Thymus (tissue), 14 donors: ENCODE measurements at places on chromosomes 3 and 15. TPM values are rescaled to one million over a fixed set of nuclear protein-coding genes. Genes with fewer than 3 reads are reported as not detected.

The TERC gene
- polyA plus RNA-seq = not detected

The SEMA4B gene
- polyA plus RNA-seq = 32.8 TPM

The SCN11A gene
- polyA plus RNA-seq = 0.59 TPM

The FOXB1 gene
- 0.16 TPM for polyA plus RNA-seq

The ESYT3 gene
- 0.27 TPM for polyA plus RNA-seq

The ST8SIA2 gene
- polyA plus RNA-seq = 0.48 TPM

The SPINK8 gene
- 0.14 TPM for polyA plus RNA-seq

The CCK gene
- 9.0 TPM for polyA plus RNA-seq

The TBC1D23 gene
- polyA plus RNA-seq = 39.6 TPM

The ADAMTS9 gene
- polyA plus RNA-seq = 8.0 TPM

The ARL14 gene
- 4.8 TPM for polyA plus RNA-seq

The PARP9 gene
- polyA plus RNA-seq = 56.9 TPM

The HCLS1 gene
- 171 TPM for polyA plus RNA-seq

The BBS4 gene
- 20.7 TPM for polyA plus RNA-seq

The CGGBP1 gene
- polyA plus RNA-seq = 121 TPM

The RARB gene
- polyA plus RNA-seq = 0.89 TPM

The ZKSCAN7 gene
- 5.3 TPM for polyA plus RNA-seq

The PGBD4 gene
- polyA plus RNA-seq = 2.3 TPM

The C3orf33 gene
- 3.1 TPM for polyA plus RNA-seq

The CDCP1 gene
- polyA plus RNA-seq = 2.3 TPM

The GOLGA8N gene
- 13.8 TPM for polyA plus RNA-seq

The ETV5 gene
- 4.9 TPM for polyA plus RNA-seq

The MESP2 gene
- polyA plus RNA-seq = 0.16 TPM

The MINAR1 gene
- polyA plus RNA-seq = 0.37 TPM

The PRR20G gene
- 0.27 TPM for polyA plus RNA-seq

The UBAP1L gene
- 6.1 TPM for polyA plus RNA-seq

The XCR1 gene
- polyA plus RNA-seq = 5.7 TPM

The DNAJC17 gene
- polyA plus RNA-seq = 62.9 TPM

The HRG gene
- 0.02 TPM for polyA plus RNA-seq

The ERICH6 gene
- polyA plus RNA-seq = 0.02 TPM

The SLCO2A1 gene
- polyA plus RNA-seq = 3.9 TPM

The SLC9C1 gene
- polyA plus RNA-seq = 0.11 TPM

The LMAN1L gene
- polyA plus RNA-seq = 0.41 TPM

The SEMA6D gene
- polyA plus RNA-seq = 3.9 TPM

The KBTBD8 gene
- polyA plus RNA-seq = 2.9 TPM

The PDZRN3 gene
- 3.9 TPM for polyA plus RNA-seq

The SCAANT1 gene
- polyA plus RNA-seq = not detected

The ALDH1L1 gene
- 15.6 TPM for polyA plus RNA-seq

The ATR gene
- 50.8 TPM for polyA plus RNA-seq

The ZNF620 gene
- 2.6 TPM for polyA plus RNA-seq
